ENCODE measurements at places on chromosomes 1 and 21.

DNA sequence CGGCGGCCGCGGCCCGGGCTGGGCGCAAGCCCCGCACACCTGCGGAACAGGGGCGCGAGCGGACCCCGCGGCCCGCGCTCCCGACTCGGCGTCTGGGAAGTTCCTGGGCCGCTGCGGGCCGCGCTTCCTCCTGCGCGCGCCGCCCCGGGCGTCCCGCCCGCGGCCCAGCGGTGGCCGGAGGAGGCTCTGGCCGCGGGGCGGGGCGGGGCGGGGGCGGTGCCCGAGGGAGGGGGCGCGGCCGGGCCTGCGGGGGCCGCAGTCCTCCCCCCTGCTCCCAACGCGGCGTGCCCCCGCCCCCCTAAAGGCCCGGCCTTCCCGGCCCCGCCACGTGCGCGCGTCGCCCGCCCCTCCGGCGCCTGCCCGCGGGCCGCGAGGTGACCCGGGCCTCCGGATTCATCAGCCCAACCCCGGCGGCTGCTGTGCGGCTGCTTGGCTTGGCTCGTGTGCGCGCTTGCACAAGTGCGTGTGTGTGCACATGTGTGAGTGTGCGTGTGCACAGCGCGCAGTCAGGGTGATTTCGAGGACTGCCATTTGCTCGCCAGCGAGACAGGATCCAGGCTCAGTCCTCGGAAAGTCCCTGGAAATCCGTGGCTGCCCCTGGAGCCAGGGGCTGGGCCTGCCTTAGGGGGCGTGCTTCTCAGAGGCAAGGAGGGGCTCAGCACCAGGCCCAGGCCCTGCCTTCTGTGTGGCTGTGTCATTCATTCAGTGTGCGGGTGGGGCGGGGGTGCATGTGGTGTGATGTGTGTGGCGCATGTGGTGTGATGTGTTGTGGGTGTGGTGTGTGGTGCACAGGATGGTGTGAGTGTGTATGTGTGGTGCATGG, at the start of gene C2CD2:
C2CD2 (minus strand) TSS at position 188 of the 823 bp plus-strand sequence. CDS start 370 bp downstream, outside the sequence.
- DNase-seq: peak; percentile 42

- no peak for DNase-seq
These were observed 3.7 kb upstream of the PADI4 start for GRCh38 chr1:17304151-17304825.

GRCh38 chr1:197235355-197235754, 32.7 kb upstream of the CRB1 start:
- DNase-seq: no peak

- DNase-seq: no peak
These were observed 75.6 kb downstream of the MRPS6 start for GRCh38 chr21:34148826-34149558.

DNA sequence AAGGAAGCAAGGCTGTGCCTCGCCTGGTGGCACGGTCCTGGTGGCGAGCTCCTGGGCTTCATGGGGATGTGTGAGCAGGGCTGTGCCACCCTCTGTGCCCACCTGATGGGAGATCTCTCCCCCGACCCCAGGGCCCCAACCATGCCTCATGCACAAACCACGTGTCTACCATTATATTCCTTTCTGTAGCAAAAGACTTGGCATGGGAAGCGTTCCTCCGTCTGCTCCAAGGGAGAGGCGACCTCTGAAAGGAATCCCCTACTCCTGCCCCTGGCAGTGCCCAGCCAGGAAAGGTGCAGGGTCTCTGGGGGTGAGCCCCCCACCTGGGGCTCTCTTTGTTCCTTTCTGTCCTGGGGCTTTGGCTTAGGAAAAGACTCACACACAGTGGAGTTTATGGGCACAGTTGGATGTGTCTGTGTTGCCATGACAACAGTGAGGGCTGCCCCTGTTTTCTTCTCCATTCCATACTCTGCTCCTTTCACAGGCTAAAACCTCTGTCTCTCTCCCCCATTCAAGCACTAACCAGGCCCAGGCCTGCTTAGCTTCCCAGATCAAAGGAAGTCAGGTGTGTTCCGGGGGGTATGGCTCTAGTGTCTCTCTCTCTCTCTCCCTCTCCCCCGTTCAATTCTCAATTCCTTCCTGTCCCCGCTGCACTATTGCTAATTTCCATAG, 21.4 kb upstream of the LRRN2 start:
- peak; percentile 51 for DNase-seq

DNA sequence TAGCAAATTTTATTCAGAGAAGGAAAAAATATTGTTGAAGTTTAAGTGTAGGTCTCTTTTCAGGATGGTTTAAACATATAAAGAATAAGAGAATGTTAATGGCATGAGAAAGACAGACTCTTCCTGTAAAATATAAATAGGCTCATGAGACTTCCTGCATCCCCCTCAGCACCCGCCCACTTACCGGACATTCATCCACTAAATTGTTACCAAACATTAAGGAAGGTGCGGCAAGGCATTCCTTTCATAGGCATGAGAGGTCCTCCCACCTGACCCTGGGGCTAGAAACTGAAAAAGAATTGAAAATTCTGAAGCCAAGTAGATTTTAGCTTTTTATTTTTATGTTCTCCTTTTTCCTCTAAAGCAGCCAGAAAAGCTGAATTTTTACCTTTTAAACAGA, 10.6 kb upstream of the USP1 start:
- no peak for DNase-seq

DNA sequence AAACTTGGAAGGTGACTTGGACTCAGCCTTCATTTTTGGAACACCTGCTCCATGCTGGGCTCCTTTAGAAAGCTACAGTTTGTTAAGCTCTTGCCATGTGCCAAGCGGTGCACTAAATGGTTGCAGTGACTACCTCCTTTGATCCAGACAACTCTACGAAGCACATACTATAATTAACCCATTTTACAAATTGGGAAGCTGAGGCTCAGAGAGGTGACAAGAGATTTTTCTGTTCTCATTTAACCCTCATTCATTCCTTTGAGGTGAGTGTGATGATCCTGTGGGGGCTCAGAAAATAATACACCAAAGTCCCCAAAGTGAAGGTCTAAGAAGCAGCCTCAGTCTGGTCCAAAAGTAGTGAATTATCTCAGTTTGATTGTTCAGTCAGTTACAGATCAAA, 1.6 kb upstream of the PAQR7 start:
- DNase-seq: no peak

DNA sequence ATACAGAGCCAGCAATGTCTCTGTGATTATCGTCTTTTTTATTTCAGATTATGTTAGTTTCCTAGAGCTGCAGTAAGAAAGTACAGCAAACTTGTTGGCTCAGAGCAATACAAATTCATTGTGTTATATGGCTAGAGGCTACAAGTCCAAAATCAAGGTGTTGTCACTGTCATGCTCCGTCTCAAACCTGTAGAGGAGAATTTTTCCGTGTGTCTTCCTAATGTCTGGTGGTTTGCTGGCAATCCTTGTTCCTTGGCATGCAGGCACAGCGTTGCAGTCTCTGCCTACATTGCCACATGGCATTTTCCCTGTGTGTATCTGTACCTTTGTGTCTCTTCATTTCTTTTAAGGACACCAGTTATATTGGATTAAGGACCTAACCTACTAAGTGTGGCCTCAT, 244.4 kb downstream of the LRRIQ3 start:
- DNase-seq: no peak

GRCh38 chr1:60066001-60066400, 7.6 kb downstream of the C1orf87 start:
- DNase-seq: no peak

GRCh38 chr1:162003830-162004215, 19.8 kb downstream of the OLFML2B start:
- DNase-seq: no peak

DNA sequence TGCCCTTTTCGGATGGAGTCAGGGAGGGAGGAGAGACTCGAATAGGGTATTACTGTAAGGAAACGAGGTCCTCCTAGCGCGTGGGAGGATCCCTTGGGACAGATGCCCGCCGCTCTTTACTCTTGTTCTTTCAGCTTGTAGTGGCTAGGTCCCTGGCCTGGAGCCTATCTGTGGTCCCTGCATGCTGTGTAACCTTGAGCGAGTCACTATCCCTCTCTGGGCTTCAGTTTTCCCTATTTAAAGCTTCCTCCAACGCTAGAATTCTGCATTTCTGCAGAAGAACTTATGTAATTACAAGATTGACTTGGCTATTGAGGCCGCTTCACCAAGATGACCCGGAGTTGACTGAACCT, 744 bp downstream of the MIER1 start:
- DNase-seq: no peak

GRCh38 chr1:214801191-214801590, 198.2 kb downstream of the CENPF start:
- DNase-seq: no peak

DNA sequence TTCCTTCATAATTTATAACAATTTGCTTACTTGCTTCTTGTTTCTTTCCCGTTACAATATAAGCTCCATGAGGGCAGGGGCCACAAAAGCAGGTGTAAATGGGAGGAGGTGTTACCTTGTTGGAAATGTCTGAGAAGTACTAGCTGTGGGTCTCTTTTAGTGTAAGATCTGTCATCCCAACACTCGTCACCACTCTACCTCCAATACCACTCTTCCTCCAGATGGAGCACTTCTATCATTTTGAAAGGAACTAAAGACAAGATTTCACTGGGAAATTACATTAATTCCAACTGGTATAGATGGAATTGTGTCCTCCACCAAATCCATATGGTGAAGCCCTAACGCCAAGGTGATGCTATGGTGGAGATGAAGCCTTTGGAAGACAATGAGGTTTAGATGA, 53.0 kb upstream of the CPLANE2 start:
- no peak for DNase-seq

DNA sequence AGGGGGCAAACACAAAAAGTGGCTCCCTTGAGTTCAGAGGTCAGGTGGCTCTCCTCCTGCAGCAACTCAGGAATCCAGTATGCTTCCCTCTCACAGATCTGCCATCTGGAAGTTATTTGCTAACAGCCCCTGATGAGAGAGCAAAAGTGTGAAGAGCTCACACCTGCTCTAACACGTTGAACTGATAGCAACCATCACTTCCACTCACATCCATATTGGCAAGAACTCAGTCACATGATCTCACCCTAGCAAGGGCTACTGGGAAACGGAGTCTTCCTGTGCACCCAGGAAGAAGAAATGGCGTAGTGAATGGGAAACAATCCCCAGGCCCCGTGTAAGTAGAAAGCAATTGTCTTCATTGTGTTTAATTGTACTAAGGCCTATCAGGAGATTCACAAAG, 20.7 kb upstream of the SLC45A1 start:
- no peak for DNase-seq

DNA sequence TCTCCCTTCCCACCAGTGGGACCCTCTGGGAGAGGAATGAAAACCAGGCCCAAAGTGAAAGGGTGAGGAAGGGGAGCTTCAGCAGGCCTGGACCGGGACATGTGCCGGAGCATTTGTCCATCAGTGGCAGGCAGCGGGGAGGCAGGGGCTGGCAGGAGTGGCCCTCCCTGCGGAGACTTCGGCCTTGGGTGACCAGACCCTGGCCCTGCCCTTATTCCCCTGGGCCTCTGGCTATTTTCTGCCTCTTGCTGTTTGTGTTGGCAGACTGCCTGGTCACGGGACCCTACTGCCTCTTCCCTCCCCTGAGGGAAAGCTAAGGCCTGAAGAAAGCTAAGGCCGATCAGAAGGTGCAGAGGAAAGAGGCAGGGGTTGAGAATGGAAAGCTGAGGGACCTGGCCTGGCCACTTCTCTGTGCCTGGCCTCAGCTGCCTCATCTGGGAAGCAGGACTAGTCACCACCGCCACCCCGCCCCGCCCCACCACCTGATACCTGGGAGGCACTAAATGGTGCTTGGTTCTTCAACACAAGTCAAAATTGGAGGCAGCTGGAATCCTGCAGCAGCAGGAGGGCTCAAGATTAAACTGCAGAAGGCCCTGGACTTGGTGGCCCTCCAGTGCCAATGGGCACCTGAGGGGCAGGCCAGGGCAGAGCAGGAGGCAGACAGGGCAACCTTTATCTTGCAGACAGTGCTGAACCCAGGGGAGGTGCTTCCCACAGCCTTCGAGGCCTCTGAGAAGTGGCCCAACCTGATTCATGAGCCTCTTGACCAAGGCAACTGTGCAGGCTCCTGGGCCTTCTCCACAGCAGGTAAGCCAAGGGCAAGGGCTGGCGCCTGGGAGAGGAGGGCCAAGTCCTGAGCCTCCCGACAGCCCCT, 7.9 kb downstream of the TINAGL1 start:
- DNase-seq: no peak

DNA sequence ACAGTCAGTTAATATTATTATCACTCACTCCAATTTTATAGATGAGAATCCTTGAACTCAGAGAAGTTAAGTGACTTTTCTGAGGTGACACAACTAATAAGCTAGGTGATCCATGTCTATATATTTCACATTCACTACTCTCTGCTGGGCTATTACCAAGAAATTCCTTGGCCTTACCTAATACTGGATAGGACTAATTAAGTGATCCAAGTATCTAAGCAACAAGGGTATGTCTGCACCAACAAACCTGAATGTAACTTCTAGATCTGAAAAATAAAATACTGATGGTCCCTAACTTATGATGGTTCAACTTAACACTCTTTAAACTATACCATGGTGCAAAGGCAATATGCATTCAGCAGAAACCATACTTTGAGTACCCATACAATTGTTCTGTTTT, 14.8 kb upstream of the CASQ2 start:
- DNase-seq: no peak

DNA sequence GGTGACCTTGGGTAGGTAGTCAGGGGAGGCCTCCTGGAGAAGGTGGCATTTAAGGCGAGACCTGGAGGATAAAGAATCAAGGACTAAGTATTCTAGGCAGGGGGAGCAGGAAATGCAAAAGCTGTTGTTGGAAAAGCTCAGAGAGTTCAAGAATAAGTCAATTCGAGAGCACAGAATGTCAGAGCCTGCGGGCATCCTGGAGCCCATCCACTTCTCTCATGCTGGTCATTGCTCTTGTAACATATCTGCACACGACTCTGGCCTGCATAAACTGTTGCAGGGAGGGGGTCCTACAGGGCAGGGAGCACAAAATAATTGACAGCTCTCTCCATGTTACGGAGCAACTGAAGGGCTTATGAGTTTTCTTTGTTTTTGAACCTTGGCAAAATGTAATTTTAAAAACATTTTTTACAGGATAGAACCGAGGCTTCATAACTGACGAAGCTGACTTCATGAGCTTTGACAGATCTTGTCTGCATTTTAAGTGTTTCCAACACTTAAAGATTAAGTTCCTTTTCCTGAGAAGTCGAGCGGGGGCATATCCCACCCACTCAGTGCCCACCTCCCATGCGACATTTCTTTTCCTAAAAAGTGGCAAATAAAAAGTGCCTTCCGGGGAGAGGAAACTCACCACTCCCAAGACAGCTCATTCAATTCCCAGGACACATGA, 4.2 kb downstream of the PLA2G5 start:
- no peak for DNase-seq

DNA sequence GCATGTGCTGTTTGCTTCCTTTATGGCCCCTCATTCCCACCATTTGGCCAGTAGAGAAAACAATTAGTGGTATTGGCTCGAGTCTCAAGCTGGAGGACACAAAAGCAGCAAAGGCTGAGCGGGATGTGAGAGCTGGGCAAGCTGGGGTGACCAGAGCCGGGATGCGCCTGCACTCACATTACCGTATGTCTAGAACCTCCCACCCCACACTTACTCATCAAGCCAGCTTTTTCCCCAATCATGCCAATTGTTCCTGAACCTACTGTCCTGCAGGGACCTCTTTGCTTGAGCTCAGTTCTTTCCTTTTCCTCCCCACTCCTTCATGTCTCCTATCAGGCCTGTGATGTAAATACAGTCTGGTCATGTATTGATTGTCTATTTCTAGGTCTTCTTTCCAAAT, 45.9 kb downstream of the KIRREL1 start:
- no peak for DNase-seq

Measured in neuronal stem cell (in vitro differentiated cells).